SIG-M5 (cell line): ENCODE measurements at places on chromosomes 16 and 17.

DNA sequence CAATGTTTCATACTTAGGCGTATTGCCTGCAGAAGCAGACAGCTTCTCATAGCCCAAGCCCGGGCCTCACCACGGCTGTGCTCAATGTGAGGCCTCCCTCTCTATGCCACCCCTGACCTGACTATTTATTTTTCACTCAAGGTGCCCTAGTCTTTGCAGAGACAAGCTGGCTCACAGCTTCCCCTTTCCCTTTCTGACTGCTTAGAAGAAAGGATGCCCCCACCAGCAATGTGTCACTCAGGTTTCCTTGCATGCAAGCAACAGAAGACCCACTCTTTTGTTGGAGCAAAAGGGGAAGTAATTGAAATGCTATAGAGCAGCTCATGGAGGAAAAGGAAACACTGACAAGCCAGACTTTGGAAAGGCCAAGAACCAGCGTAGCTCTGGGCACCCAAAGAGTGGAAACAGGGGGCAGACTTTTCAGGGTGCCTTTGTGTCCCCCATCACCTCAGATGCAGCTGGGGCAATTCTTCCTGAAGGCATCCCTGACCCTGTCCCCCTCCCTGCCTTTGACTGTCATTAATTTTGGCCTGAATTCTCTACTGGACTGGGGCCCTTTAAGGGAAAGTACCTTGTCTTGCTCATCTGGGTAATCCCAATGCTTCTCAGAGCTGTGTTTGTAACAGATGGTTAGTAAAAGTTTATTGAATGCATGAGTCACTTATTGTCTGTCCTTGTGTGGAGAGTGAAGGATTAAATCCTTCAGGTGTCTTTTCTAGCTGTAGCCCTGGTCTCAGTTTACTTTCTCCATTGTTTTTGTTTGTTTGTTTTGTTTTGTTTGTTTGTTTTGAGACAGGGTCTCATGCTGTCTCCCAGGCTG, 17.8 kb downstream of the RGS9 start:
- peak; percentile 91 for DNase-seq

GRCh38 chr16:28491230-28491969, 474 bp downstream of the CLN3 start:
- DNase-seq = peak; percentile 4

DNA sequence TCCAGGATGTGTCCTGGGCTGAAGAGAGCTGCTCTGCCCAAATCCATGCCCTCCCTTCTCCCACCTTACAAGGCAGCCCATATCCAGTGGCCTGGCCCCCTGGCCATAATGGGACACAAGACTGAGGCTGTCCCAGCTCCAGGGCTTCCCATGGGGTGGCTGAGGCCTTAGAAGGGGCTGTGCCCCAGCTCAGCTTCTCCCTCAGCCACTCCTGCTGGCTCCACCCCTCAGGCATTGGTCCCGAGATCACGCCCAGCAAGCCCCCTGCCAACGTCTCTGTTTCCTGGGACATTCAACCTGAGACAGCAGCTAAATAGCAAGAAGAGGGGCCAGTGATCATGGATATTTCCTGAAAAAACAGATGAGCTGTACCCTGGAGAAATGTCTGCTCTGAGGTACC, 43.3 kb downstream of the ARHGAP27 start:
- DNase-seq = no peak

- no peak for DNase-seq
These were observed 74.8 kb upstream of the CLEC18B start for GRCh38 chr16:74496054-74496453.

GRCh38 chr16:55832425-55832772, 497 bp downstream of the CES1 start:
- no peak for DNase-seq

- no peak for DNase-seq
These were observed 6.3 kb downstream of the CLUH start for GRCh38 chr17:2705263-2705662.

DNA sequence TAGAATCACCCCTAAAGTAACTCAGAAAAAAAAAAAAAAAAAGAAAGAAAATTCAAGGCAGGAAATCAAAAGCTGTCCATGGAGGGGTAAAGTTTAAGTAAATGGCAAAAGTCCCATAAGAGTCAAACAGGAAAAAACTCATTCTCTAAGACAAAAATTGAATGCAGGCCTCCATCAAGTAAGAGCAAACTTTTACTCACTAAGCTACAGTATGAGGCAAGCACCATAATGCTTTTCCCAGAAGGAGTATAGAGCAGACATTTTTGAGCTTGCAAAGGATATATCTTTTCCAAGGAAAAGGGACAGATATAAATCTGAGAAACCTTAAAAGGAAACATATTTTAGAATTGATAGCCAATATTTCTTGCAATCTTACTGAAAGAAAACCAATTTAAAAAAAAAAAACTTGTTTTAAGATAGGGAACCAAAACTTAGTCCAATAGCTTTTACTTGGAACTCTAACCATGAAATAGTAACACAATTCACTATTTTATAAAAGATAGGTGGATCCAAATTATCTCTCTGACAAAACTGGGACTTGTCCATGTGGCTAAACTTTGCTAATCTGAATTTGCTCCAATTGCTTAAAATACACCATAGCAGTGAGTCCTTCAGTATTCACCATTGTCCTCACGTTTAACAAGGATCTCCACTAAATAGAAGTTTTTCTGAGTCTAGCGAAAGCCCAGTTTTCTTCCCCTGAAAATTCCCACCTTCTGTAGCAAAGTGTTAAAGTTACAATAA, 99.8 kb downstream of the CDH11 start:
- no peak for DNase-seq

- DNase-seq = no peak
These were observed 38.3 kb upstream of the ACSM2B start for GRCh38 chr16:20614186-20615141.

GRCh38 chr16:66115373-66115772, 251.1 kb upstream of the CDH5 start:
- DNase-seq = no peak

DNA sequence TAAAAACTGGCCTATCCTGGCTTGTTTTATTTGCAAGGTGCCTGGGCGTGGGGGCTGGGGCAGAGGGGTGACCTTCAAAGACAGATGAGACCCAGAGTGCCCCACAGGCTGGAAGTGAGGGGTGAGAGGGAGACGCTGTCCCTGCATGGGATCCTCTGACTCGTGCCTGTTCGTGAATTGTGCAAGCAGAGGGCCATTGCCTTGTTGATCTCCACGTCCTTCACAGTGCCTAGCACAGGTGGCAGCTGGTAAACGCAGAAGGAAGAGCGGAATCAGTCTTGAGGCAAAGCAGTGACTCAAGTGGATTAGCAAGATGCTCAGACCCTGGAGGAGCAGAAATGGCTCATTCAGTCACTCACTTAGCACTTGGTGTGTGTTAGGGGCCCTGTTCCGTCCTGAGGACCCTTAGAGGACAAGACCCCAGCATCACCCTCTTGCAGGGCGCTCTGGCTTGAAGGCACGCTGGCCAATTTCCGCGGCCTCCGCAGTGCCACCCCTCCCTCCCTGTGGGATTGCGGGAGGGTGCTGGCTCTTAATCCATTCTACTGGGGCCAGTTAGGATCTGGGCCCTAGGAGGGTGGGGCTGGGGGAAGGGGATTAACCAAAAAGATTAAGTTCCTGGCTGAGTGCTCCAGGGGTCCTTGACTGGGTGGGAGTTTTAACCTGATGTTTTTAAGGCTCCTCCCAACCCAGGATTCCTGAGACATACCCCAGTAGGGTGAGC, 151.2 kb downstream of the CCDC182 start:
- no peak for DNase-seq

GRCh38 chr17:15233022-15233805, 31.9 kb downstream of the PMP22 start:
- no peak for DNase-seq

GRCh38 chr16:86037999-86038925, 139.3 kb downstream of the IRF8 start:
- no peak for DNase-seq

- DNase-seq = no peak
These were observed 174.2 kb downstream of the STX8 start for GRCh38 chr17:9401434-9401833.

DNA sequence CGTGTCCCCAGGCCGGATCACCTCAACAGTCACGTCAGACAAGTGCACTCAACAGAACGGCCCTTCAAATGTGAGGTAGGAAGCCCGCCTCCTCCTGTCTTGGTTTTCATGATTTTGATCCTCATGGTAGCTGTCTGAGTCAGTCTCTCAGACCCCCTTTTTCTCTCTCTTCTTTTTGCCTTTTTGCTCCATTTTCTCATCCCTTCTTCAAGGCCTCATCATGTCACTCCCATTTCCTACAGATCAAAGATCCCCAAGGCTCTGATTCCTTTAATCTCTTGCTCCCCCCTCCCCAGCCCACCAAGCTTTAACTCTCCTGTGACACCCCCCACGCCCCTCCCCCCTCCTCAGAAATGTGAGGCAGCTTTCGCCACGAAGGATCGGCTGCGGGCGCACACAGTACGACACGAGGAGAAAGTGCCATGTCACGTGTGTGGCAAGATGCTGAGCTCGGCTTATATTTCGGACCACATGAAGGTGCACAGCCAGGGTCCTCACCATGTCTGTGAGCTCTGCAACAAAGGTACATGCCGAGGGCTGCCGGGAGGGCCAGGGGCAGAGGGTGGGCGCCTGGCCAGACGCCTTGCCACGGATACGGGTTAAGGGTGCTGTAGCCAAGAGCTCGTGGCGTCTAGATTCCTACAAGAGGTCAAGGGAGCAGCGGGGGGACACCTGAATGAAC, 2.0 kb downstream of the MAZ start:
- DNase-seq = no peak

DNA sequence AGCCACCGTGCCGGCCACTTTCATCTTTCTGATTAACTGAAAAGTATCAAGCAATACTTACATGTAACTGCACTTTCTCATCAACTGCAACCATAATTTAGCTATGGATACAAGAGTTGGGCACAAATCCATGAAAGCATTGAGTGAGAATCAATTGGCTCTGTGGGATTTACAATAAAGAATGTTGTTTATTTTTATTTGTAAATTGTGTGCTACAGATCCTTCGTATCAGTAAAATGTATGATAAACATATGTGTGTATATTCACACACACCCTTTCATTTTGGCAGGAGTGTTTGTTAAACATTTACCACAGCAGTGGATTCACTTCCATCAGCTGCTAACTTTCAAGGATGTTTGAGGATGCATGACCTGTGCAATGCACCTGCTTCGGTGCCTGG, 411.0 kb downstream of the WWOX start:
- no peak for DNase-seq

DNA sequence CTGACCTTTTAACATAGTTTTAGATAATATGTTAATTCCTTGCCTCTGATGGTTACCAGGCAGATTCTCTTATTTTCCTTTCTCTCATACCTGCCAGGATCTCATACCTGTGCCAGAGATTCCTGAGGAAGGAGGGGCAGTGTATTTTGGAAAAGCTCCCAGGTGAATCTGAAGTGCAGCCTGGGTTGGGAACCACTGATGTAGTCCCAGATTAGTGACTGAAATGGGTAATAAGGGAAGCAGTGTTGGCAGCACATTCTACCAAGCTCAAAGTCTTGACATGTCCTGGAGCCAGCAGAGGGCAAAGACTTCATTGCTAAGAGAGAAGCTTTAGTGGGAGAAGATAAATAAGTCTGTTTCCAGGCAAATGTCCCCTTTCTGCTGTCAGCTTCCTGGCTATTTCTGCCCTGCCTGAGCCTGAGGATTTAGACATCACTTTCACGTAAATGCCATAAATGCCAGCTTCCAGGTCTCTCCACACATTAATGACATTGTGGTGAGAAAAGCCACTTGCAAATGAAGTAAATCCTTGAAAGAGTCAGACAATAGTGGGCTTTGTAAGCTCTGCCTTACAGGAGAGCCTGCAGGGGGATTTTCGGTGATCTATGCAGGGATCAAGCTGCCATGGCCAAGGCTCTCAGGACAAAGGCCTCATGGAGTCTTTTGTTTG, 40.9 kb upstream of the C16orf78 start:
- DNase-seq = no peak

- DNase-seq = no peak
These were observed 66.1 kb upstream of the DNAH17 start for GRCh38 chr17:78643326-78643725.

DNA sequence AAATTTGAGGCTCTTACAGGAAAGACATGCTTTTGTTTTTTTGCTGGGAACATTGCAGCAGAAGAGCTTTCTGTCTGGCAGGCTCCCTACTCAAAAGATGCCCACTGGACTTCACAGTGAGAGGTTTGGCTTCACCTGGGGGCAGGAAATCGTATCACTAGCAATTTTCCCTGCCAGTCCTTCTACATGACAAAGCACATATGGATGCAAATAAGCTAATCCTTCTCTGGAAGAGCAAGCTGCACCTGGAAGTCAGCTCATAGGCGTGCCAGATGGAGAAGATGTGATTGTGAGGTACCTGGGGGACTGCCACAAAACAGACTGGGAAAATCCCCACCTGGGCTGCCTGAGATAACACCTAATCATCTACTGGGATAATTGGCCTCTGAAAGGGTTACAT, 195.0 kb upstream of the CPHXL start:
- DNase-seq = no peak
